ENCODE measurements at places on chromosomes 2 and 18.

- DNase-seq = peak; percentile 91
Observed at GRCh38 chr2:38440655-38441054, 63.6 kb upstream of the ATL2 start.

DNA sequence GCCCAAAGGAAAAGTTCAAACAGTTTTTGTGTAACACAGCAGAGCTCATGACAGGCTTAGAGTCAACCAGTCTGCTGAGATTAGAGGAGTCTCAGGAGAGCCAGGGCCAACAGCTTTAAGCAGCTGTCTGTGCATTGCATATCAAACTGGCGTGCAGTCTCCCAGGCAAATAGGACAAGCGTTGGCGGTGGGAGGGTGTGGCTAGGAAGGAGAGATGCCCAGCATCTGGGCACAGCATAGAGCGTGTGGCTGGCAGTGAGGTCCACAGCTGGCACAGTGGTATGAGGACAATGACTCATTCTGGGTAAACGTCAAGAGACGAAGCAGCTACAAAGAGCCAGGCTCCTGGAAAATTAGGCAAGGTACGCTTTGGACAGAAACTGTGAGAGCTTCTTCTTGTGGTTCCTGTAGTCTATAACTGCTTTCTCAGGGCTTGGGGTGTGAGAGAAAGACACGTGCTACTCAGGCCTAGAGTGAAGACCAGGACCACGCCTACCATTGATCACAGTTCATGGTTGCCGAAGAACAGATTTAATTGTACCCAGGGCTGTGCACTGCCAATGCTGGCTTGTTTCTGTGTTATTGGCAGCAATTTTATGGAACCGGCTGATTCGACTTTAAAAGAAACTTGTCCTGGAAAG lies 14.8 kb downstream of the ZAP70 start:
- DNase-seq = no peak

DNA sequence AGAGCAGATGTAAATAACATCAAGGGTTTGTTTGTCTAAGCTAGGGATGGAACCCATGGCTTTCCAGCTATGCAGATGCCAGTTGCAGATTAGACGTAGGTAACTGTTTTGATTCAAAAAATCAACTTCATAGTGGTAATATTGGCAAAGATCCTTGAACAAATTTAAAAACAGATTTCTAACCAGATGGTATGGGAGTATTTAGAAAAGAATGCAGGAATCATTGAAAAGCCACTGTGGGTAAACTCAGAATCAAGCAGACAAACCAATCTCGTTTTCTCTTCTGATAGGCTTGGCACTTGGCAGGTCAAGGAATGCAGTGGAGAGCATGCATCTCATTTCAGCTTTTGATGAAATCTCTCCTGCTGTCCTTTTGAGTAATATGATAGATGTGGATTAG lies 377.5 kb downstream of the CLIP4 start:
- DNase-seq = peak; percentile 21

DNA sequence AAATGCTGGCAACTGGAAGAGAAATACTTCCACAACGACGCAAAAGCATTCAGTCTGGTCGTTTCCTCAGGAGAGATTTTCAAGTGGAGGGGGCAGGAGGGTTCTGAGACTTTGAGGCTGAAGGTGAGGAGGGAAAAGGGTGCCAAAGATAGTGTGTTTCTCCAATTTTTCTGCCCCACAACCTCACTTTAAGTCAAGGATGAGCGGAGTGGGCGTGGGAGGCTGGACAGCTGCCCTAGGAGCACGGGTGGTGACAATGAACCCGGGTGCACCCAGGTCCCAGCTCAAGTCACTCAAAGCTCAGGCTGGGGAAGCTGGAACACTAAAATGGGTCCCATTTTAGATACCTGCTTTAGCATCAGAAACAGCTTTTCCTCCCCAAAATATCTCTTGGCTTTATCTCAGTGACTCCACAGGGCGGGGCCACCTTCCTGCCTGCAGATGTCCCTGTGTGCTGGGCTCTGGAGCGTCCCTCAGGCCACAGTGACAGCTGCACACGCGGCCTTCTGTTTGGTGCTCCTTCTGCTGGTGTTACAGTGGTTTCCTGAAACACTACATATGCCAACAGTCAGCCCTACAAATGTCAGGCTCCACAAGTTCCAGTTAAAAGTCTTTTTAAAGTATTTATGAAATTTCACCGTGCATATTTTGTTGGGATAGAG lies 1.4 kb upstream of the MBP start:
- peak; percentile 59 for DNase-seq

- DNase-seq = no peak
Observed at GRCh38 chr2:55146263-55146662, 85.8 kb downstream of the CLHC1 start.

GRCh38 chr2:101803945-101804696 lies 106.6 kb downstream of the MAP4K4 start:
- DNase-seq = no peak

DNA sequence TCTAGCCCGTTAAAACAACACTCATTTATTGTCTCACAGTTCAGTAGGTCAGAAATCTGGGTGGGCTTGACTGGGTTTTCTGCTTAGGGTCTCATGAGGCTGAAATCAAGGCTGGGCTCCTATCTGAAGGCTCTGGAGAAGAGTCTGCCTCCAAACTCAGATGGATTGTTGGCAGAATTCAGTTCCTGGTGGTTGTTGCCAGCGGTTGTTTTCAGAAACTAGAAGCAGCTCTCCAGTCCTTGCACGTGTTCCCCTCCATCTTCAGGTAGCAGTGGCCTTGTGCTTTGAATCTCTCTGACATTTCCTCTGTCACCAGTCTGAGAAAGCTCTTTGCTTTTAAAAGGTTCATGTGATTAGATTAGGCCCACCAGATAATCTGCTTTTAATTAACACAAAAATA lies 20.1 kb upstream of the FN1 start:
- DNase-seq = no peak

DNA sequence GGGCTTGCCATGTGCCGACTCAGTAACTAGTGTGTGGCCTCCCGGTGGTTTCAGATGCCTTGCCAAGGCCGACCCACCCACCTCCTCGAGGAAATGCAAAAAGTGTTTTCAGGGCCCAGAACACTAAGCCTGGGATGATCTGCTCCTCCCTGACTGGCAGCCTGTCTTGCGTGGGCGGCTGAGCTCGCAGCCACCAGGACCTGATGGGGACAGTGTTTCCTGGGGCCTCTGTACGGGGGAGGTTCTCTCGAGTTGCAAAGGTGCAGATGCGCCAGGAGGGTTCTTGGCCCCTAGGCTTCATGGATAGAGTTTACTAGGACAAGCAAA lies 85.2 kb downstream of the GLI2 start:
- peak; percentile 37 for DNase-seq

DNA sequence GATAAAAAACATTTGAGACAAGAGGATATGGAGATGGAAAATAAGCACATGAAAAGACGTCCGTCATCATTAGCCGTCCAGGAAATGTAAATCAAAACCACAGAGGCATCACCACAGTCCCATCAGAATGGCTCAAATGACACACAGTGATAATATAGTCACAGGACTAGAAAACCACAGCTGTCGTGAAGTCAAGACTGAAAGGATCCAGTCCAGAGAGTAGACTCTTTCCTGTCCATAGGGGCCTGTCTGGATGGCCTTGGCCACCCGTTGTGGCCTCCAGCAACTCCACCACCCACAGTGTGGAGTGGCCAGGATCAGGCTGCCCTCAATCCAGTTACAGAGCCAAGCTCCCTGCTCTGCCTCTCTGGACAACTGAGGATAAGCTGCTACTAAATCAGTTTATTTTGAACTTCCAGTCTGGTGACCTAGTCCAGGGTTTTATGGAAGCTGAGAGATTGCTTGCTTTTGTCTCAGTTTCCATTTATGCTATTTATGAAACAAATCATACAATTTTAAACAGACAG lies 60.4 kb downstream of the RHOB start:
- DNase-seq = no peak

GRCh38 chr18:36420826-36421225 lies 123.3 kb downstream of the FHOD3 start:
- DNase-seq = no peak

DNA sequence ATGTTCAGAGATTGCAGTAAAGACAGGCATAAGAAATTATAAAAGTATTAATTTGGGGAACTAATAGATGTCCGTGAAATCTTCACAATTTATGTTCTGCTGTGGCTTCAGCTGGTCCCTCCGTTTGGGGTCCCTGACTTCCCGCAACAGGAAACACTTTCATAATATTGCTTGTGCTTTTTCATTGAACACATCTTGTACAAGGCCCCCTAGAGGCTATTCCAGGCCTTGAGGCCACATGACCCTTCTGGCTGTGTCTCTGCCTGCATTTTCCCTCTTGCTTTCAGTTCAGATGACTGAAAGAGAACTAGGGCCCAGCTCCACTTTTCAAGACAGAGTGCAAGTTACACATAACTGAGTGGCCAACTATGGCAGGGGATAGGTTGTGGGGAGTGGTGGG lies 164.1 kb downstream of the TMEM247 start:
- no peak for DNase-seq

- DNase-seq = peak; percentile 22
Observed at GRCh38 chr2:80154231-80154915, 150.2 kb downstream of the LRRTM1 start.

GRCh38 chr2:177056481-177056929 lies 156.1 kb upstream of the HNRNPA3 start:
- peak; percentile 59 for DNase-seq

DNA sequence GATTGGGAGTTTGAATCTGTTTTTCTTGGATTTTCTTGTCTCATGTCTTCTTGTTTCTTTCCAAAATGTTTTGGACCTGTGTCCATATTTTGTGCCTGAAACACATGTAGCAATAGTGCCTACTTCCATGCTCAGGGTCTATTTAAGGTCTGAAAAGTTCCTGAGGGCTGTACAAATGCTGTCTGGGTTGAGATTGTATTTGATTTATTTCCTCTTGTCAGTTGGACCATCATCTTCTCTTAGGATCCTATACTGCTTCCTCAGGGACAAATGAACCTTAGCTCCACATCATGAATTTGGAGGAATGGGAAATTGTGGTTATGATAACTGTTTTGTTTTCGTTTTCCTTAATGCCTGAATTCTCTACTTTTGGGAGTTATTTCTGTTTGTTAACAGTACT lies 59.9 kb downstream of the UBR3 start:
- DNase-seq = no peak

GRCh38 chr2:237944302-237944701 lies 22.5 kb upstream of the UBE2F start:
- DNase-seq = peak; percentile 45

DNA sequence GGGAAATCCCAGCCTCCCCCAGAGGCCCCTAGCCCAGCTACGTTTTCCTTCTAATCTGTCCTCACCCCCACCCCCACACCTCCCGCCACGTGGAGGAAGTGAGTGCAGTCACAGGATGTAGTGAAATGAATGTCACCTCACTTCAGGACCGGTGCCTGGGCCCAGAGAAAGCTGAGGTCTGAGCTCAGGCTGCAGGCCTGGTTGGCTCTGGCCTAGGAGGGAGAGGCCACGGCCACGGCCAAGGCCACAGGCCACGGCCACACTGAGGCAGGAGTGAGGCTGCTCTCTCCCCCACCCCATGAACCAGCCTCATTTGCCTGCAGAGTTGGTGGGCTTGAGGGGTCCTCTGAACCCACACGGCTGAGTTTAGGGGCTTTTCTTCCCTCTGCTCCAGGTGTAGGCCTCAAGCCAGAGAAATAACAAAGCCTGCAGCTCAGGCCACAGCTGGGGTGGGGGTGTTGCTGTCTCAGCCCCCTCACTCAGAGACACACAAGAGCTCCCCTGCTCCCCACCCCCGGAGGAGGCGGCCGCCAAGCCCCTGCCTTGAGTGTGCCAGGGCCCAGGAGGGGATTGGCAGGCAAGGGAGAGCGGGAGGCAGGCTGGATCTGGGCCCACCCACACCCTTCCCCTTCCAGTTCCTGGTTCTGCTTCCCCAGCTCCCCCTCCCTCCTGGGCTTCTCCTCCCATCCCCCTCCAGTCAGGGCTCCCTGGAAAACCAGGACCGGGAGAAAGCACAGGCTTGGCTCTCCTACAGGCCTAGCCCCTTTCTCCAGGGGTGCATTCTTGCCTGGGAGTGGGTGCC lies 27.0 kb downstream of the DNMT3A start:
- DNase-seq = peak; percentile 91

GRCh38 chr2:3656762-3657721 lies 958 bp upstream of the ALLC start:
- peak; percentile 37 for DNase-seq

DNA sequence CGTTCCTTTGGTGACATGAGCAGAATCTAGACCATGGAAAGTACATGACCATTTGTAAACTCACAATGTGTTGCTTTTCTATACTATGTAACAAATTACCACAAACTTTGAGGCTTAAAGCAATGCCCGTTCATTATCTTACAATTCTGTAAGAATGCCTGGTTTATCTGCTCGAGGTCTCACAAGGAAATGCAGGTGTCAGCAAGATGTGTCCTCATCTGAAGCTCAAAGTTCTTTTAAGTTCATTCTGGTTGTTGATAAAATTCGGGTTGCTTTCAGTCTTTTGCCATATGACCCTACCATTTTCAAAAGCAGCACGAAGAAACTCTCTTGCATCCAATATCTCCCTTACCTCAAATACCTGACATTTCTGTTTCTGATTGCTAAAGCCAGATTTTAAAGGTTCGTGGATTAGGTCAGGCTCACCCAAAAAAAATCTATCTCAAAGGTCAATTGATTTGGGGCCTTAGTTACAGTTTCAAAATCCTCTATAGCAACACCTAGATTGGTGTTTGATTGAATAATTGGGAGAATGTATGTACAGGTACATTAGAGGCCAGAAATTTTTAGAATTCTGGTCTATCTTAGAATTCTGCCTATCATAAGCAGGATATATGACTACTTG lies 125.9 kb downstream of the TMEM131 start:
- no peak for DNase-seq

GRCh38 chr2:236777408-236777807 lies 207.8 kb downstream of the ACKR3 start:
- no peak for DNase-seq

- peak; percentile 59 for DNase-seq
Observed at GRCh38 chr18:39149211-39149806, 1583.7 kb upstream of the CELF4 start.

DNA sequence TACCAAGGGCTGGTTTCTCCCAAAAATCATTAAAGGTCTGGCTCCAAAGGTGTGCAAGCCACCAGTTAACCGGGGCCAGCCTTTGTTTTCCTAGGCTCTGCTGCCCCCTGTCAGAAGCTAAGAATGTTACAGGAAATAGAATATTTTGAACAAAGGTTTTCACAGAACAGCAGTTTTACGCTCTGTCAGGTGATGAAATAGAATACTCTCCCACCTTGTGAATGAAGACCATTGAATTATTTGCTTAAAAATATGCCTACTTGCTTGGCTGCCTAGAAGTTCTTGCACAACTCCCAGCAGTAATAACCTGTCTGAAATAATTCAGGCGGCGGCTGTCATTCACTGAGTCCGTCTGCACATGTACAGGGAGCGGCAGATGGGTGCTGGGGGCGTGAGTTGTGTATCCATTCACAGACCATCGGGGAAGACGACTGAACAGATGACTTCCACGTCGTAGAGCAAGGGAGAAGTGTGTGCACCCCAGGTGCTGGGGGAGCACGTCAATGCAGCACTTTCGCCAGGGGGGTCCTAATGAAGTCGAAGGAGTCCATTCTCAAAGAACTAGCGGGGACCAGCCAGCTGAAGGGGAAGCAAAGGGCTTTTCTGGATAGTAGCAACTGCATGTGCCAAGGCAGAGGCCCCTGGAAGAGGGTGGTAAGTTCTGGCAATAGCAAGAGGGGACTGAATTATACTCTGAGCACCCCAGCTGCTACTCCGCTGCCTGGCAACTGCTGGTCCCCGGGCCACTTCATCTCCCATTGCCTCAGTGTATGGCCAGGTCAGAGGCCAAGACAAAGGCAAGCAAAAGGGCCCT lies 56.1 kb downstream of the SF3B1 start:
- DNase-seq = peak; percentile 62

All from mesendoderm (in vitro differentiated cells).